ENCODE measurements at places on chromosomes 3 and 15.

- DNase-seq, result no peak
Observed at GRCh38 chr15:27235681-27236080, 264.7 kb downstream of the GABRG3 start.

GRCh38 chr3:78839693-78840092 is 928.1 kb downstream of the ROBO1 start:
- DNase-seq, result no peak

- DNase-seq, result no peak
Observed at GRCh38 chr15:68154923-68155559, 50.1 kb downstream of the CALML4 start.

DNA sequence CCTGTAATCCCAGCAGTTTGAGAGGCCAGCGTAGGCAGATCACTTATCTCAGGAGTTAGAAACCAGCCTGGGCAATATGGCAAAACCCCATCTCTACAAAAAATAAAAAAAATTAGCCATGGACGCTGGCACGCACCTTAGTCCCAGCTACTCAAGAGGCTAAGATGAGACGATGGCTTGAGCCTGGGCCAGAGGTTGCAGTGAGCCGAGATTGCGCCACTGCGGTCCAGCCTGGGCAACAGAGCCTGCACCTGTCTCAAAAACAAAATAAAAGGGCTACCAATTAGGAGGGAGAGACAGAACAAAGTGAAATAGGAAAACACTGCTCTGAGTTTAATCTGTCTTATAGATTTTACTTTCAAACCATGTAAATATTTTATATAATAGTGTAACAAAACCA is 33.8 kb downstream of the MSL2 start:
- no peak for DNase-seq

- no peak for DNase-seq
Observed at GRCh38 chr15:56775641-56776040, 42.3 kb upstream of the ZNF280D start.

- DNase-seq, result no peak
Observed at GRCh38 chr3:160747422-160747821, 8.6 kb upstream of the PPM1L start.

- DNase-seq, result no peak
Observed at GRCh38 chr3:169863458-169863899, 6.3 kb downstream of the LRRC31 start.

DNA sequence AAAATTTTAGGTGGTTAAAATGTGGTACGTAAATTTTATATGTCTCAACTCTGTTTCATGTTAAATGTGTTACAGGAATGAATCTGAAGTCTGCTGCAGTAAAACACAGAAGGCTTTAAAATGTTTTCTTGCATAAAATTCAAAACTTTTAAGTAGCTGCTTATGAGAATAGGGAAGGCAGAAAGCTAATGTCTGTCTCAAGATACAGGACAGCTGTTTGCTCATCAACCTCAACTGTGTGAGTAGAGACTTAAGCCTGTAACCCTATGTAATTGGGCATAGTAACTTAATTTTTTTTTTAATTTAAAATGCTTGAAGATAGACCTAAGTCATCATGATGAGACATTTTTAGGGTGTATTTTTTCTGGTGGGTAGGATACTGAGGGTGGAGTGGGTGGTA is 38.9 kb downstream of the ZFAND6 start:
- DNase-seq, result no peak

- no peak for DNase-seq
Observed at GRCh38 chr3:191430103-191430502, 30.9 kb upstream of the PYDC2 start.

- DNase-seq, result no peak
Observed at GRCh38 chr3:159174715-159175692, 373.1 kb downstream of the MFSD1 start.

- DNase-seq, result no peak
Observed at GRCh38 chr15:44682211-44682610, 18.7 kb upstream of the SPG11 start.

DNA sequence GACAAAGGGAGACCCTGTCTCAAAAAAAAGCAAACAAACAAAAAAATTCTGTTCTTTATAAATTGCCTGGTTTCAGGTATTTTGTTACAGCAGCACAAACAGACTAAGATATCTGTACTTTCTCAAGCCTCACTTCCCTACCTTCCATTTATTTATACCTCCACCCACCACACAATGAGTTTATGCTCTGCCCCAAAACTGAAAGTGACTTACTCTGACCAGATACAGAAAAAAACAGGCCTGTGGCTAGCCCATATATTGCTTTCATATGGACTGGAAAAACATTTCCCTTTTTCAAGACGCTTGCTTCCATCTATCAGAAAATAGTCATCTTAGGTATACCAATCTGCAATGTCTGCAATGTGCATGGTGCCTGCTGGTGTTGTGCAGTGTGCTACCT is 8.7 kb upstream of the GPD1L start:
- no peak for DNase-seq

- no peak for DNase-seq
Observed at GRCh38 chr3:130515755-130516154, 1.2 kb upstream of the COL6A6 start.

- DNase-seq, result no peak
Observed at GRCh38 chr15:45866616-45867015, 231.8 kb downstream of the SQOR start.

- DNase-seq, result no peak
Observed at GRCh38 chr3:51796854-51797253, 17.8 kb upstream of the IQCF6 start.

DNA sequence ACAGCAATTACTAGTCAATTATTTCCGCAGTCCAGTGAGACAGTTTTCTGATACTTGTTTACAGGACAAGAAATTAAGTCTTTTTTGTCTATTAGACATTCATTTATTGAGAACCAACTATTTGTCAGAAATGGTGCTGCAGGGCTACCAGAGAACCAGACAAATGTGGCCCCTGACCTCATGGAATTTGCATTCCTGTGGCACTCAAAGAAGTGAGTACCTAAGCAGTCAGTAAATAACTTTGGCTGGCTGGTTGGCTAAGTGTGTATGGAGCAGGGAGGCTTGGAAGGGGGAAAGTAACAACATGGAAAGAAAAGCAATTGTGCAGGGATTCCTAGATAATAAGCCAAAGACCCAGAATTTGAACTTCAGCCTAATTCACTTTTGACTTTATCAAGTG is 837.0 kb upstream of the CFAP20DC start:
- no peak for DNase-seq

- no peak for DNase-seq
Observed at GRCh38 chr15:74420193-74420905, 13.4 kb downstream of the SEMA7A start.

DNA sequence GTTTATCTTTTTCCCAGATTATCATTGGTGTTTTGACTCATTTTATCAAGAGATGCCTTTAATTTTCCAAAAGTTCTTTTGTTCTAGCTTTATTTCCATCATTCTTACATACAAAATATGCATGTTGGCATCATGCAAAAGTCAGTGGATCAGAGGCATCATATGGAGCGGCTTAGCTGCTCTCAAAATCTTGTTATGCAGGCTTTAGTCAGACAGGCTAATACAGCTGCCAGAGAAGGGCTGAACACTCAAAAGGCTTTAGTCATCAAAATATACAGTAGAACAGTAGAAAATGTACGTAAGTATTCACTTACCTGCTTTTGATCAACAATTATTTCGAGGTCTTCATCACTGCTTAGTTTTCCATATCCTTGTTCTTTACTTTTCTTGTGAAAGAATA is 65.5 kb downstream of the PEX5L start:
- no peak for DNase-seq

GRCh38 chr3:66394753-66395249 is 106.0 kb downstream of the LRIG1 start:
- DNase-seq, result no peak

DNA sequence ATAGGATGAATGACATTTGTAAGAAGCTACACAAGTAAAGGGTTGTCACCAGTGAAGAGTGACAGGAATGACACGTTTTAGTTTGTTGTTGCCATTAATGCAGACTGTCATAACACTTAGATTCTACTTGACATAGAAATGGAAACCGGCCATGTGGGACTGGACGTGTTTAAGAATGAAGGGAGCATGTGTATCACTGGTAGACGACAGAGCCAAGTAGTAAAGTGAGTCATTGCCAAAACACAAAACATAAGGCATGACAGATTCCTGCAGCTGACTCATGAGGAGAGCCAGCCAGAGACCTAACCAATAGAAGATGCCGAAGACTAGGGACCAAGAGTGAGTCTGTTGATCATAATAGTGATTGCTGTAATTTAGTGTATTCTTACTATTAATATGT is 106.2 kb upstream of the PLAAT1 start:
- no peak for DNase-seq

DNA sequence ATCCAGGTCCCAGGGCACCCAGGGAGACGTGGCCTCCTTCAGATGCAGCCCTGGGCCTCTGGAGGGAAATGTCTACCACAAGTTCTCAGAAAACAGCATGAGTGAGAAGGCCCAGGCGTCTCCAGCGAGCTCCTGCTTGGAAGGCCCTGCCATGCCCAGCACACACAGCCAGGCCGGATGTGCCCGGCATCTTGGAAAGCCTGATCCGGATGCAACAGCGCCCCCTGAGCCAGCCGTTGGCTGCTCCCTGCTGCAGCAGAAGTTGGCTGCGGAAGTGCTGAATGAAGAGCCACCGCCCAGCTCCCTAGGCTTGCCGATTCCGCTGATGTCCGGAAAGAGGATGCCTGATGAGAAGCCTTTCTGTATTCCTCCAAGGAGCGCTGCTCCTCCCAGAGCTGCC is 856 bp downstream of the NPAP1 start:
- no peak for DNase-seq

DNA sequence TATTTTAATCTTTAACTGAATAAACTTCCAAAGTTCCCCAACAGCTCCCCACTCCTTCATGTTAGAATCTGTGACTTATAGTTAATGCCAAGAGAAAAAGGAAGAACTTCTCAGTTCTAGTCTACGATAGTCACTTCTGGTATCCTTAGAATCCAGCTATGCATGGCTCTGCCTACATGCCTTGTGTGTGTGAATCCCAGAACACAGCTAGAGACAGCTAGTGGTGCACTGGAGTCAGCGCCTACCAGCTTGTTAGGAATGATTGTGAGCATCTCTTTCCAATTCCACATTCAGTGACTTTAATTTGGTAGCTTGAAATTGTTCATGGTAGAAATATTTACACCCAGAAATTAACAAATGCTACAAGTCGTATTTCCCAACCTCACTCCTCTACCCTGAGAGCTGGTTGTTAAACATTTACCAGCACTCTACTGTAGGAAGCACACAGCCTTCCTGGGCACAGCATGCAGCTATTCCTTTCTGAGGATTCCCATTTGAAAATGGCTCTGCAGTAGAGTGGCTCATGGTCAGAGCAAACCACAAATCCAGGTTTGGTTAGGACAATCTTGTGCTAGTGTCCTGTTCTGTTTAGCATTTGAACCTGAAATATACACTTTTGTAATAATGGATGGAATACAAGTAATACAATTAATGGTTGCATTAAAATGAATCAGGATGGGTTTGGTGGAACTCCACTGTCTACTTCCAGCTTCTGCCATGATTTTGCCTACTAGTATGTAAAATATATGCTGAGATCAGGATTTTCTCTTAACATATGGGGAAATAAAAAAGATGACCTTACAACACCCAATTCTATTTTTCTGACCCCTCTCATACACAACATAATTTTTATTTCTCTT is 371.0 kb upstream of the GBE1 start:
- DNase-seq, result no peak

GRCh38 chr15:85702321-85703101 is 92.2 kb downstream of the KLHL25 start:
- DNase-seq, result no peak

DNA sequence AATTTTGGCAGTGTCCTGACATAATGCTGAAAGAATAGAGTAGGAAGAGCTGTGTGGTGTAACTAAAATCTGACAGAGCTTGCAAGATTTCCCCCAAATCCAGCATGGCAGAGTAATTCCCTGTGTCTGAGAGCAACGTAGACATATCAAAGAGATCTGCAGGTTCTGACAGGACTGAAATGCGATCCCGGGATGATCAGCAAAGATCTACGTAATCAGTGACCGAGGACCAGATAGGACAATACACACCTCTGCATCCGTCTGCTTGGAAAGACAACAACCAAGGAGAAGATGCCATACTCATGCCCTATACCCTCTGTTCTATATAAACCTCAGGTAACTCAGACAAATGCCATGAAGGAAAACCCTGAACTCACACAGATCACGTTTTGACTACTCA is 26.6 kb upstream of the SYNPR start:
- DNase-seq, result no peak

DNA sequence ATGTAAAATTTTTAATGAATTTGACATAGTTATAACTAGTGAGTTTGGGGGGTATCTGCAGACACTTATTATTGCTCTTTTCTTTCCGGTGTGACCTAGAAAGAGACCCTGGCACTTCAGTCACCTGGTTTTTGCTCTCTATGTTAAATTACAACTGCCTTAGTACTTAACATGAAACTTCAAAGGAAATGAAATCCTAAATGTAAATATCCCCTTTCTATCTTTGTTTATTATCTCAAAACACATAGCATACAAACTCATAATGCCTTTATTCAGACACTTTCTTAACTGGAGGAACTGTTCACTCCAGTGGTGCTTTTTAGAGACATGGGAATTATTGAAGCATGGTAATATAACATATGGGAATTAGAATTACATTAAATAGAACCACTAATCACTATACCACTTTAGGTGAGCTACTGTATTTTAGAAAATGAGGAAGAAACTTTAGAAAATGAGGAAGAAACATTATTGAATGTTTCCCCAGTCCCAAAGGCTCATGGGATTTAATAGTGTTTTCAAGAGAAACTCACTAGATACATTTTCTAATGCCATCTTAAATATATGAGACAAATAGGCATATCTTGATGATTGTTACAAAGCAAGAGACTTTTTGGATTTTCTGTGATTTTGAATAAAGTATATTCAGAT is 119.5 kb upstream of the MLF1 start:
- DNase-seq, result no peak

DNA sequence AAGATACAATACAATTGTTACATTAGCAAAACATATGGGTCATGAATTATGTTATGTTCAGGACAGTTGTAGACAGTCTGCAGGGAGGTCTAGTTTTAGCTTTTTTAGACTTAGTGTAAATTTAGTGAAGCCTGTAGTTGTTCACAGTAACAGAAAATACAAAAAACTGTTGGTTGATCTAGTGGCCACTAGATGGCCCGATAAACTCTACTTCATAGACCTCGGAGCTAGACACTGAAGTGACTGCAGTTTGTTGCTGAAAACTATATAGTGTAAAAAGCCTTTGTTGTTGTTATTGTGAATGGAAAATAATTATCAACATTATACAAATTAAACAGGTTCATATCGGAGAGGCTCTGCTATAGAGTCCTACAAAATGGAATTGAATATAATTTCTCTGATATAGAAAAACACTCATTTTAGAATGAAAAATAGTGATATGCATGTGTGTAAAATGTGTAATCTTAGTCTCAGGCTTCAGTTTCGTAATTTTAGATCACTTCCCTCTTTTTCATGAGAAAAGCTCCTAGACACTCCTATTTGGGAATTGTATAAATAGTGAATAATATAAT is 18.3 kb downstream of the MAGEL2 start:
- DNase-seq, result no peak

DNA sequence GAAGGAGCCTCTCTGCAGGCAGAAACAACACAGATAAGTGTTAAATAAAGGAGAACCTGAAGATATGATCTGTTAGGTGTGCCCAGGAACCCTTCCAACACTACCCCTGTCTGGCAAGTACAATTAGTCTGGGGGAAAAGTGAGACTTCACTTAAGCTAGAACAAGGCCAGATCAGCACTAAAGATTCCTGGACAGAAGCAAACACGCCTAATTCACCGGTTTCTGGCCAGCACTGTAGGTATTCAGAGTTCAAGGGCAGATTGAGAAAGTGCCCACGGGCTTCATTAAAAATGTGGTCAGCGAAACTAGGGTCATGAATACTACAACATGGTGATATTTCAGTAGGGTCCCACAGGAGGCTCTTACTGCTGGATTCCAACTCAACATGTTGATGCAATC is 28.6 kb upstream of the OR5K1 start:
- DNase-seq, result no peak

Measured in activated gamma-delta T cell (primary cell).